Ecto neural progenitor cell (in vitro differentiated cells): ENCODE measurements at places on chromosomes 6 and 20.

DNA sequence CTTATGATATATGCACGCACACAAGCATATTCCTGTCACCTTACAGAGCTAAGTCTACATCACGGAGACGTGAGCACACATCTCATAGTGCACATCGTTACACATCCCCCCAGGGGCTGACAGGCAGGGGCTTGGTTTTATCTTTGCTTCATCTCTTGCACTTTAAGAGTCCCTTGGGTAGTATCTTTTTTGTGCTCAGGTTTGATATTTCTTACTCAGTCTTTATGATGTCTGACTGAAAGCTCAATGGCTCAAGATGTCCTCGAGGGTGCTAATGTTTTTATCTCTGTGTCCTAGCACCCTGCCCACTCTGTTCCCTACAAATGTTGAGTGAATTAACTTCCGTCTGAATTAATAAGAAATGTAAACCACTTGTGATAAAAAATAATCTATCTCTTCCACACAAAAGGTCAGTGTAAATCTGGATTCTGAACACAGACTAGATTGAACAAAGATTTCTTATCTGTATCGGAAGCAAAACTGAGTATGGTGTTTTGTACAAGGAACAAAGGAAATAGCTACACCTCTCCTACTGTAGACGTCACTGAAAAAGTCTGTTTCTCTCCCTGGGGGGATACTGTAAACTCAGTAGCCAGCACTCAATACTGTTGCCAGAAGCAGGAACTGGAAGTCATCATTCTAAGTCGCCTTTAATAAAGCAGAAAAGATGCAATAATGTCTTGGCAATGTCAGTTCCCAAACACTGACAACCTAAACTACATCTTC lies 195.1 kb downstream of the PRKN start:
- DNase-seq = no peak

- DNase-seq = no peak
These were observed 7.5 kb upstream of the SLA2 start for GRCh38 chr20:36653456-36653855.

- DNase-seq = no peak
These were observed 70.5 kb downstream of the NPEPL1 start for GRCh38 chr20:58763076-58763475.

DNA sequence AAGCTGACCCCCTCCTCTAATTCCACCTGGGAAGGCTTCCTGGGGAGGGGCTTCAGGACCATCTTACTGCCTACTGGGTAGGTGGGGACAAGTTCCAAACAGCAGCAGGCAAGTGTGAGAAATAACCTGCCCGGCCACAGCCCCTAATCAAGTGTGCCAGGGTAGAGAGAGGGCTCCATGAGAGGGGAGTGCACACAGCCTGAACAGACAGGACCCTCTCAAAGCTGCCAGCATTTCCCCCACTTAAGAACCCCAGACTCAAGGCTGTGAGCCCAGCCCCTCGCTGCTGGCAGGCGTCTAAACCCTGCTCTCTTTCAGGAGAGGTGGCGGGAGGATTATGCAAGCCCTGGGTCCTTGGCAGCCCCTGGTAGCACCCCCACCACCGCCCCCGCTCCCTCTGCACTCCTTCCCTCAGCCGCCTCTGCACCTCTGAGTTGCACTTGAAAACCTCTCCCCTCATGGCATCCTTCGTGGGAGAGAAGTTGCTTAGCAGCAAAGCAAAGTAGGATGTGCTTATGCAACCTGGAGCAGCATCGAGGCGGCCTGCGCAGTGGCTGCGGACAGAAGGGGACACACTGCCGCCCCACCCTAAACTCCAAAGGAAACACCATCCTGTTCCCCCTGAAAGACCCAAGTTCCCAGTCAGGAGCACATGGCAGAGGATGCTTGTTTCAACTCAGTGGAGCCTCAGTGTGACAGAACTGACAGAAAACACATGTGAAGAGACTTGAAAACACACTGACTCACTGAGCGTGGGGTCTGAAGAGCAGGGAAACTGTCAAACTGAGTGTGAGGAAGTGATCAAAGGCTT lies 10.5 kb downstream of the DDRGK1 start:
- DNase-seq = no peak

GRCh38 chr6:74932232-74932888 lies 273.5 kb downstream of the COL12A1 start:
- DNase-seq = no peak

DNA sequence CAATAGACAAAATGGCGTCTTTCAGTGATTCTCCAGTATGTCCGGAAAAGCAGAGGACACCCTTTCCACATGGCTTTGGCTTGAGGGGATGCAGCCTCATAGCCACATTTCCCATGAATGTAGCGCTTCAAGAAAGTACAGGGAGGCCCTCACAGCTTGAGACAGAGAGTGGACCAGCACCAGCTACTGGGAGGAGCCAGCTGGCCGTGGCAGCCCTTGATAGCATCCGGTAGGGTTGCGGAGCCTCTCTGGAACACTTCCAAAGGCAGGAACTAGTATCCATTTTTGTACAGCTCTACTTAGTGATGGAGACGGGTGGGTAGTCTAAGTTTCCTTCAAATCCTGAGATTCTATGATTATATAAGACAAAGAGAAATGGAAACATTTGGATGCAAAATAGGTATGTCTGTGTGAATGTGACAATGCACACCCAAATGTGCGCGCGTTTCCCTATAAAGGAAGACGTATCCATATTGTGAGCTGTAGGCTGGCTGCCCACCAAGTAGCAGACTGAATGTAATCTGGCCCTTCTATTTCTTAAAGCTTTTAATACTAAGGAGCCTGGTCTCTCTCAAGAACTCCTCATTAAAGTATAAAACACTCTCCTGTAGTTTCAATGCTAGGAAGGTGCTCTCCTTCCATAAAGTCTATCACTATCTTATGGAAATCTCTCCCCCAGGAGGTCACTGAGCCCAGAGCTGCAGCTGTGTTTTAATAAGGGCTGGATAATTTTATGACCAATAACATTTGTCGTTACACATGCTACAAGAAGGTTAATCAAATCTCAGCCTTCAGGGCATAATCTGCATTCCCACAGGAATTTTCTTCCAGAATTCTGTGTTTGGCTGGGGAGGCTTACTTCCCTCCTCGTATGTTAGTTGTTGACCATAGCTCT lies 74.0 kb downstream of the SOBP start:
- DNase-seq = no peak

DNA sequence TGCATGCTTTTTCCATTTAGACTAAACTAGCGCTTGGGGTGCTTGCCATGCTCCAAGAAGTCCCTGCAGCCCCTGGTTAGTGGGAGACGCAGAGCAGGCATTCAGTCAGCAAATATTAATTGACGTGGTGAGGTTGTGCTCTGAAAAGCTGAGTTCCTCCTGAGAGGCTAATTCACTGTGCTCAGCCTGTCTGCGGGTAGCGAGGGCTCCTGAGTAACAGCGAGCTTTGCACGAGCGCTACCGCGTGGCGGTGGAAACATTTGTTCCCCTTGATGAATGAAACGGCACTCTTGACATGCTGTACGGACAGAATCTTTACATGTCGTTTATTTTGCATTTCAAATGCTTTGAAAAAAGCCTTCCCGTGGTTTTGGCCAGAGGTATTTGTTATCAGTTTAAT lies 170.6 kb upstream of the AGPAT4 start:
- DNase-seq = no peak

DNA sequence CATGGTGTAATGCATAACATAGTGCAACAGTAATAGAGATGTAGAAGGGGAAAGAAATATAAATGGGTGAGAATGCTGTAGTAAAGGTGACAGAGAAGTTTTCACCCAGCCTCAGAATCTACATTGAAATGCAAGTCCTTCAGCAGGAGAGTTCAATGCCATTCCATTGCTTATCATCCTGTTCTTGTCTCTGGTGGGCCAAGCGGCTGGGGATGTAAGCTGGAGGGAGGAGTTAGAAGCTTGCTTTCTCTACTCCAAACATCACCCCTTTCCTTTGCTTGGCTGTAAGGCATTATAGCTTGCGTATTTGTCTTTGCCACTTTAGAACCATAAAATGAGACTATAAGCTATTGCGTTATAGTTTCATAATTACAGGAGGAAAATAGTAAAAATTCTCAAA lies 2.2 kb upstream of the FUT9 start:
- DNase-seq = no peak

DNA sequence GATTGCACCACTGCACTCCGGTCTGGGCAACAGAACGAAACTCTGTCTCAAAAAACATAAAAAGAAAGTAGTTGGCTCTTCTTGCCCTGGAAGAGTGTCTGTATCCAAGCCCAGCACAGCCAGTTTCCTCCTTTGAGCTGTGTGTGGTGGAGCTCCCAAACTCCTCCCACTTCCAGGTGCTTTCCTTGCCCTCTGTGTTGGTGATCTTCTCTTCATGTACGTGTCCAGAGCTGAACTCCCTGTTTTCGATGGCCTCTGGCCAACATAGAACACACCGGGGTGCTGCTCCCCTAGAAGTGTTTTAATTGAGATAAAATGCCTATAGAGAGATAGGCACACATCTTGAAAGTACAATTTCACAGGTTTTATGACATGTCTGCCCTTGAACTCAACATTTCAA lies 16.7 kb upstream of the SGK2 start:
- DNase-seq = no peak

- no peak for DNase-seq
These were observed 343.0 kb downstream of the CDKAL1 start for GRCh38 chr6:20877008-20877937.

DNA sequence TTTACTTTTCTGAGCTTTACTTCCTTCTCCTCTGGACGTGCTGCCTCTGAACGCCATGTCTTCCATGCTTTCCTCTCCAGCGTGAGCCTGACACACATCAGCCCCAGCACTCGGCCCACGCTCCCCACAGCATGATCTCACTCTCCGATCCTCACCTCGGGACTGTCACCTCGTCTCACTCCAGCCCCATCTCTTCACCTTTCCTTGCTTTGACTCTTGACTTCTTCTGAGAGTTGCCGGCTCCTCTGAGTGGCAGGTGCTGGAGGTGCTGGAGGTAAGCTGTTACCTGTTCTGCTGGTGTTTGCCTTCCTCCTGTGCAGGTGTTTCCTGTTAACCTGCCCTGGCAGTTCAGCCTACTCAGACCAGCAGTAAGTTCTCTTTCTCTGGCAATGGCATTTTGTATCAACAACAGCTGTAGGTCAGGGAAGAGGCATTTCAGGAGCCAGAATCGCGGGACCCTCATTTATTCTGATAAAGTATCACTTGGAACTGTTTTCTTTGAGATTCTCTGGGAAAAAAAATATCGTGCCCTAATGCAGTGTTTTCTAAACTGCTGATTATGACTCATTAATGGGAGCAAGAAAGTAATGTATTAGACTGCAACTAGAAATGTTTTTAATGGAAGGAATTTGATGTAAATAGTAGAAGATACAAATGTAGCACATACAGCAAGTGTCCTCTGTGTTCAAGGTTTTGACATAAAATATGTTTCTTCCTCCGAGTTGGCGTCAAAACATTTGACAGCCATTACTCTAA lies 106.5 kb downstream of the ARID1B start:
- no peak for DNase-seq

GRCh38 chr6:165649166-165650137 lies 13.6 kb downstream of the PDE10A start:
- no peak for DNase-seq
